ENCODE measurements at places on chromosomes 1 and 21. TPM values are rescaled to one million over a fixed set of nuclear protein-coding genes. Genes with fewer than 3 reads are reported as not detected.

OR2L5 gene
- total RNA-seq: not detected

TRAF3IP3 gene
- 0.19 TPM for total RNA-seq

DIPK1A gene
- total RNA-seq: 7.9 TPM

NCAM2 gene
- 1.8 TPM for total RNA-seq

ANGPTL3 gene
- not detected for total RNA-seq

RNU1-3 gene
- total RNA-seq: not detected

NEK2 gene
- not detected for total RNA-seq

CFAP141 gene
- total RNA-seq: not detected

EXO5 gene
- total RNA-seq: 4.7 TPM

IL19 gene
- not detected for total RNA-seq

TRIM45 gene
- total RNA-seq: 10.9 TPM

DNAH14 gene
- total RNA-seq: 5.8 TPM

GPR37L1 gene
- 0.07 TPM for total RNA-seq

MTMR11 gene
- total RNA-seq: 9.6 TPM

DLGAP3 gene
- total RNA-seq: not detected

KLHDC8A gene
- 0.24 TPM for total RNA-seq

CASZ1 gene
- 50.3 TPM for total RNA-seq

HSPG2 gene
- 424 TPM for total RNA-seq

TMEM51 gene
- 6.6 TPM for total RNA-seq

LRRN2 gene
- 8.2 TPM for total RNA-seq

CHIA gene
- total RNA-seq: not detected

ZNF648 gene
- not detected for total RNA-seq

GJC2 gene
- total RNA-seq: 0.93 TPM

USF1 gene
- 25.5 TPM for total RNA-seq

S100A7 gene
- not detected for total RNA-seq

EFNA3 gene
- total RNA-seq: 3.2 TPM

CFAP107 gene
- total RNA-seq: not detected

ATP6V1G3 gene
- total RNA-seq: not detected

YIPF1 gene
- 14.1 TPM for total RNA-seq

SSU72 gene
- 121 TPM for total RNA-seq

RIMKLA gene
- total RNA-seq: 3.8 TPM

ADAMTS5 gene
- 6.1 TPM for total RNA-seq

UBXN10 gene
- 2.7 TPM for total RNA-seq

All from right atrium auricular region (tissue), 2 donors.